Epithelial cell of esophagus (primary cell): ENCODE measurements at places on chromosomes 7 and 10.

DNA sequence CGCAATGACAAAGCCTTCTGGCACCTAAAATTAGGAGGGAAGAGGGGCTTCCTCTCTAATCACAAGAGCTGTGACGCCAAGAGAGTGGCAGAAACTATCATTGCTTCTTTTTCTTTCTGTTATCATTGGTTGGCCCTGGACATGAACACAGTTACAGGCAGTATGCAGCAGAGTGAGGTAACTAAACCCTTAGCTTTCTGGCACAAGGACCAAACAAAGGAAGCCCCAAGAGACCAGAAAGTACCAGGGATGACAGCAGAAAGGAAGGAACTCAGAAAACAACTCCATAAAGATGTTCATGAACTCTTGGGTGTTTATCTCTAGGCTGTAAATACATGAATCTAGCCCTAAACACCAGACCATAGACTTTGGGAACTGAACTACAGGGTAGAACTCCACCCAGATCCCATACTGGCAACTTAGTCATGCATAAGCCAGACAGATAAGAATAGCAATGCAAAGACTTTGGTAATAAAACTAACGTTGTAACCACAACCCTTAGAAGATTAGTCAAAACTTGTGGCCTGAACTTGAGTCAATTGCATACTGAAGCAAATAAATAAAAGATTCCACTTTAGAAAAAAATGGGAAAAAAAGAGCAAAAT, 195.7 kb upstream of the PTN start:
- peak; percentile 38 for DNase-seq

- DNase-seq, result peak; percentile 64
Measured at GRCh38 chr10:102368077-102368476, 27.4 kb upstream of the NFKB2 start.

- no peak for DNase-seq
Measured at GRCh38 chr7:29877196-29877595, 70.9 kb downstream of the WIPF3 start.

DNA sequence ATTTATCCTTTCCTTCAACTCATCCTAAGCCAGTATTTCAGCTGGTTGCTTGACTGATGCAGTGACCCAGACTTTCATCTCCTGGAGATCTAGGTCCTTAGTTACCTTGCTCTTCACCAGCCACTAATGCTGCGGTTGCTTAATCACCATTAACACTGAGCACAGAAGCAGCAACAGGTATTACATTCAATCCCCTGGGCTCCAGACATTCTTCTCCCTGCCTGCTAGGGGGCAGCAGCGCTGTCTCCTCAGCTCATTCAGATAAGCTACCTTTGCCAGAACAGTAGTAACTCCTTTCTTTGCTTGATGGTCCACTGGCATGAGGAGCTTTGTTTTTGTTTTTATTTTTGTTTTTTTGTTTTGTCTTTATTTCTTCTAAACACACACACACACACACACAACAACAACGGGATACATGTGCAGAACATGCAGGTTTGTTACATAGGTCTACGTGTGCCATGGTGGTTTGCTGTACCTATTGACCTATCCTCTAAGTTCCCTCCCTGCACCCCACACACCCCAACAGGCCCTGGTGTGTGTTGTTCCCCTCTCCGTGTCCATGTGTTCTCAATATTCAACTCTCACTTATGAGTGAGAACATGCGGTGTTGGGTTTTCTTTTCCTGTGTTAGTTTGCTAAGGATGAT, 1043.2 kb upstream of the C7orf33 start:
- DNase-seq, result peak; percentile 77

GRCh38 chr10:6542999-6543430, 37.1 kb downstream of the PRKCQ start:
- DNase-seq, result no peak

DNA sequence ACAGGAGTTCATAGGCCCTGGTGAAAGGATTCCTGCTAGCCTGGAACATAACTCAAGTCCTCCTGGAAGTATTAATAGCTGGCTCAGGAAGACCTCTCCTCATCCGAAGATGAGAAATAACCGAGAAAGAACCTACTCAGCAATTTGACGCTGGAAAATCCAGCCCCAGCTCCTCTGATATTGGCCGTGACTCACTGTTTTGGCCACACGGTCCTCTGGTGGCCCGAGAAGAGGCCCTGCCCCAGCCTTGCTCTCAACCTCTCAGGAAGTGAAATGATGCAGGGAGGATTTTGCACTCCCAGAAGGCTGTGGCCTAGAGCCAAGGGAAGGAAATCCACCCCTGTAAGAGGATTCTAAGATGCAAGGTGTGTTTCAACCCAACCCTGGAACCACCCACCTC, 121.6 kb downstream of the MTPAP start:
- no peak for DNase-seq

DNA sequence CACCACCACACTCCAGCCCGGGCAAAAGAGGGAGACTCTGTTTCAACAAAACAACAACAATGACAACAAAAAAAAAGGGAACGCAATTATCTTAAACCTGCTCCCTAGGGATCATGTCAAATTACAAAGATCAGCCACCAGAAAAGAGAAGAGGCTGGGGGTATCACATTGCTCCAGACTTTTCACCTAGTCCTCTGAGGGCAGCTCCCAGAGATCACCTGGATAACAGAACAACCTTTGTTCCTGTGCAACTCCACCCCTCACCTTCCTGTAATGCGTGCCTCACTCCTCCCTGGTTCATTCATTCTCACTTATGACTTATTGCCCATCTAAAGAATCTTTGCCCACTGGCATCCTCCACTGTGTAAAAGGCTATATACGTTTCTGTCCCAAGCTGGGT, 31.8 kb downstream of the SVOPL start:
- DNase-seq, result no peak

GRCh38 chr7:102119213-102119651, 167.4 kb upstream of the SH2B2 start:
- DNase-seq, result no peak

DNA sequence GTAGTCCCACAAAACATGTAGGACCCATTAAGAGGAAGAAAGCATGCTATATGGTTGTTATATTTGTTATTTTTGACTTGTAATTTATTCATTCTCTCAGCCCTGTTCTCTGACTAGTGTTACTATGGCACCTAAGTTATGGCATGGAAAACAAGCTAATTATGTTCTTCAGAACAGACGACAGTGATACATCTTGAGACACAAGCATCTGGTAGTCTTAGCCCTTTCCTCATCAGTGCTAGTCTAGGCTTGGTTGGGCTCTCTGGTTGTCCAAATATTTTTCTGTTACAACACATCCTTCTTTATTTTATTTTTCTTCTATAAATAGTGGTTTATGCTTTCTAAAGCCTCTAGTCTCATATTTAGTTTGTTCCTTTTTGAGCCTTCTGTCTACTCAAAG, 308.3 kb upstream of the KAT6B start:
- DNase-seq, result no peak

GRCh38 chr7:34659472-34660075, 1.6 kb downstream of the NPSR1 start:
- DNase-seq, result no peak

GRCh38 chr7:80225361-80225760, 90.7 kb downstream of the GNAI1 start:
- no peak for DNase-seq

DNA sequence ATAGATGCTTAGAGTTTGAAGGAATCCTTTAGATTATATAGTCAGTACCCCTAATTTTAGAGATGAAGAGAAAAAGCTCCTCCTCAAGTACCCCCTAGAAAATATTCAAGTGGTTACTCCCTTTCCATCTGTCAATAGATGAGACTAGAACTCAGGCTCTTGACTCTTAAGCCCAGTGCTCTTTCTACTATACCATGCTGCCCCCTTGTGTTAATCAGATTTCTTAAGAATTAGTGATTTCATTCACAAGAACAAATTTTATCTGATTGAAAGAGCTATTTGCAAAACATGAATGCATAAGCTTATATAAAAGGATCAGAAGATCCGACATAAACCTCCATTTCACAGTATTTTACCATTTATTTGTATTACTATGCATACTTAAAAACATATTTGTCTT, 179.3 kb downstream of the TFEC start:
- peak; percentile 67 for DNase-seq

DNA sequence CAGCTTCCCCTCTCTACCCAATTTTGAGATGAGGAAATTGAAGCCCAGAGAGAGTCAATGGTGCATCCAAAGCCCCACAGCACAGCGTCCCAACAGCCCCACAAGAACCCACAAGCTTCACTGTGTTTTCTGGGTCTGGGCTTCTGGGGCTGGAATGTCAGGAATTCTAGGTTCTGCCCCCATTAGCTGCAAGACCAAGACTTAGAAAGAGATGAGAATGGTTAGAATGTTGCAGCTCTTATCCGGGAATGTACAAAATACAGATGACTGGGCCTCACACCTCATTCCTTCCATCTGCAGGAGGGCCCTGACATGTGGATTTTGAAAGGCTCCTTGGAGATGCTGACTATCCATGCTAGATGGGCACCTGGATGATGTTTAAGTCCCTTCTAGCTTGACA, 6.0 kb upstream of the SGPL1 start:
- DNase-seq, result no peak

- no peak for DNase-seq
Measured at GRCh38 chr7:50822110-50822509, 39.4 kb upstream of the GRB10 start.

DNA sequence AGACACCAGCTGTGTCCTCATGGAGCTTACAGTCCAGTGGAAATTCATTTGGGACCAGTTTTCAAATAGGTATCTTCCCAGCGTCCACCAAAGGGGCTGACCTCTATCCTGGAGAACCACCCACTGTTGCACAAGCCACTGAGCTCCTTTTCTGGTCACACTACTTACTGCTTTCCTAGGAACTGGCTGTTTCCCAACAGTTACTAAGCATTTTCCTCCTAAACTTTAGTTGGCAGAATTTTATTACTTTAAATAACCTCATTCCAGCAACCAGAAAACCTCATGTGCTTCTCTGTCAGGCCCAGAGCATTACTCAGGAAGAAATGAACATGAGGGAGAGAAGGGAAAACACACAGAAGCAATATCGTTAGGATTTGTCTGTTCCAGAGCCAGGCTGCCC, 183.1 kb downstream of the GPAM start:
- DNase-seq, result no peak

- peak; percentile 28 for DNase-seq
Measured at GRCh38 chr7:76037310-76037709, 10.5 kb downstream of the STYXL1 start.

GRCh38 chr7:25117226-25118047, 7.6 kb downstream of the CYCS start:
- no peak for DNase-seq

- DNase-seq, result no peak
Measured at GRCh38 chr10:74932648-74933047, 106.2 kb downstream of the KAT6B start.

DNA sequence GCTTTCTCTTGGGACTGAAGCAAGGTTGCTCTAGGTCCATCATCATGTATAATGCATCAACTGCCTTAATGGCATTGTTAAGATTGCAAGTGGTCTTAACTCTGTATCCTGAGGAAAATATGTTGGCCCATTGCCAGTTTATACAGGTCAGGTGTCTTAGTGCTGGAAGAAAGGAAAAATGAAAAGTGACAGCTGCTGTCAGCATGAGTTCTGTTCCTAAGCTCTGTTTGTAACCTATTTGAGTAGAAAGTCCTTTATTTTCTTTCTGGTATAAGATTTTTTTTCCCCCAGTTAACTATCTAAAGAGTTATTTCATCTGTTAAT, 127.2 kb downstream of the SRI start:
- DNase-seq, result no peak

DNA sequence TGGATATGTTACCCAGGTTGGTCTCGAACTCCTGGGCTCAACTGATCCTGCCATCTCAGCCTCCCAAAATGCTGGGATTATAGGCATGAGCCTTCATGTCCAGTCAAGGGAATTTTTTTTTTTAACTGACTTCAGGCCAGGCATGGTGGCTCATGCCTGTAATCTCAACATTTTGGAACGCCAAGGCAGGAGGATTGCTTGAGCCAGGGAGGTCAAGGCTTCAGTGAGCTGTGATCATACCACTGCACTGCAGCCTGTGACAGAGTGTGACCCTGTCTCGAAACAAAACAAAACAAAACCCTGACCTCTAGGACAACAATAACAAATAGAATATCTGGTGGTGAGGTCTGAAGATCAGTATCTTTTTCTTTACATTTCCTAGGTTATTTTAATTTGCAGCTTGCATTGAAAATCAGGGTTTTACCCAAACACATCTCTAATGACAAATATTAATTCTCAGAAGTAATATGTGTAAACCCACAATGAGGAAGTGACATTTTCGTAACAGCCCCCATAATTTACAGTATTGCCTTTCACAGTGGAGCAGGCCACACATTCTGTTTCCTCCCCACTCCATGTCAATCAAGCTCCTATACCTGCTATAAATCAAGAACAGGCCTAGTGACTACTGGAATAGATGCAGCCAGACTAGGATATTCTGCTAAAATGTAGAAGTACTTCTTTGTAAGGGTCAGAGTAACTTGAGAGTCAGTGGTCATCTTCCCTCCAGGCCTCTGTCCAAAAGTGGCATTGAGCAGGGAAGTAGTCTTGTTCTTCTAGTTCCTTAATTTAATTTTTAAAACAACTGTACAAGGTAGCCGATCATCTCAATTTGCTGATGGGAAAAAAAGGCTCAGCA, 43.3 kb upstream of the ECHDC3 start:
- DNase-seq, result no peak

- peak; percentile 4 for DNase-seq
Measured at GRCh38 chr10:112467541-112468075, 20.6 kb downstream of the VTI1A start.

DNA sequence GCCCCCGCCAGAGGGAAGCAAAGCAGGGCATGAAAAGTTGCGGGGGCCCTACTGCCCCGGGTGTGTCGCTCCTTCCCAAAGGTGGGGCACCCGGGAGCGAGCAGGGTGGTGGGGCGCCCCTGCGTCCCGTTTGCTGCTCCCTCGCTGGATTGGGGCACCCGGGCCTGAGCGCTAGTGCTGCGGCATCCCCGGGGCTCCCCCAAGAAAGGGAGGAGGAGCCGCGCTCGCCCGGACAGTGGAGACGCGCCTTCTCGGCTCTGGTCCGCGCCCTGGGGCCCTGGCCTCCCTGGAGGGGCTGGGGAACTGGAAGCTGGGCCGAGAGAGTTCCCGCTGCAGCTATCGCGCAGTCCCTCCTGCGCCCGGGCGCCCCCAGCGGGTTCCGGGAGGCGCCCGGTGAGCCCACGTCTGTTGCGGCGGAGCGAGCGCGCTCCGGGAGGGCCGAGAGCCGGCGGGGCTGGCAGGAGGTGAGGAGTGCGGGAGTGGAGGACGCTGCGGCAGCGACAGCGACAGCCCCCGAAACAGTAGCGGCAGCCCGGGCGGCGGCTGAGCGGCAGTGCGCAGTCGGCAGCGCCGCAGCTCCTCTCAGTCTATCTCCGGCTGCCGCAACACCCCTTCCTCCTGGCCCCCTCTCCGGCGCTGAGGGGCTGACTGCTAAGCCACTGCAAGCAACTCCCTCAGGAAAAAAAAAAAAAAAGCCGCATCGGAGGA, 504 bp upstream of the BMPER start:
- peak; percentile 52 for DNase-seq
